ENCODE measurements at places on chromosomes 7 and 10. TPM values are rescaled to one million over a fixed set of nuclear protein-coding genes. Genes with fewer than 3 reads are reported as not detected.

GRCh38 chr10:35421553-35422178 is 85.4 kb downstream of the CCNY start:
- no peak for DNase-seq
- no peaks in the 10 kb centered on the region for H3K27me3 ChIP-seq
- H3K4me1 ChIP-seq: peaks cover 14% of the 10 kb centered on the region
- no peak overlapping the region for H3K27ac ChIP-seq

DNA sequence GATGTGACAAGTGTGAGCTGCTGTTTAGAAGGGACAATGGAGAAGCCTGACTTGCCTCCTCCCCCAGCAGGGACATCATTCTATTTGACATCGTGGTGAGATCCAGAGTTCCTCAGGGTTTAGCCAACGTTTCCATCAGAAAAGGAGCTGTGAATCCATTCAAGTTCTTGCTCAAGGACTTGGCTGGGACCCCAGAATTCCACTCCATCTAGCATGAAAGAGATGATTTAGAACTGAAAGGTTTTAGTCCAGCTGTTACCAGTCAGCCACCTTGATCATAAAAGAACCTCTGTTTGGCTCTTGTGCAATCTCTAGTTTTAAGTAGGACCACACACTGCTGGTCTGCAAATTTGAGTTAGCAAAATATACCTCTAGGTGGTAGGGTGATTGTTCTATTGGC is 337.6 kb downstream of the FRMD4A start:
- H3K4me3 ChIP-seq: no peak overlapping the region
- H3K4me1 ChIP-seq: no peaks in the 10 kb centered on the region
- H3K27ac ChIP-seq: no peak overlapping the region
- no peaks in the 10 kb centered on the region for H3K36me3 ChIP-seq
- no peak for DNase-seq
- no peaks in the 10 kb centered on the region for H3K27me3 ChIP-seq

DNA sequence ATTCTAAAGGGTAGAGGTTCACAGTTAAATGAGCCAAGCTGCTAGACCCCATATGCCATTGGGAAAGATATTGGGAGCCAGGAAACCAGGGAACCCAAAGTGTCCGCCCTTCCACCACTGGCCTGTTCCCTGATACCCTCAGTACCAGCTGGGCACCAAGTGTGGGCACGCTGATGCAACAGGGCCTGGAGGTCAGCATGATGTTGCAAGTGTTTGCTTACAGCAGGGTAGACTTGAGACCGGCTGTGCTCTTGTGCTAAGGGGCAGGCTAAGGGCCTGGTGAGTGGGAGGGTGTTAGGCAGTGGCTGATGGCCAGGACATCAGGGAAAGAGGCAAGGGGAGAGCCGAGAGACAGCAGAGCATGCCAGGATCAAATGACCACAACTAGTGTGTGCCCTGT is 21.0 kb upstream of the MYL7 start:
- H3K4me1 ChIP-seq: no peaks in the 10 kb centered on the region
- no peaks in the 10 kb centered on the region for H3K36me3 ChIP-seq
- H3K4me3 ChIP-seq: no peak overlapping the region
- DNase-seq: no peak
- no peaks in the 10 kb centered on the region for H3K27me3 ChIP-seq

- no peak for DNase-seq
- no peak overlapping the region for H3K27ac ChIP-seq
- no peaks in the 10 kb centered on the region for H3K27me3 ChIP-seq
- no peak overlapping the region for H3K4me3 ChIP-seq
These were observed 24.9 kb upstream of the AMPH start for GRCh38 chr7:38655833-38656774.

GRCh38 chr7:25158966-25159365 is 33.9 kb upstream of the CYCS start:
- H3K4me3 ChIP-seq: no peak overlapping the region
- H3K27ac ChIP-seq: no peak overlapping the region
- DNase-seq: no peak
- H3K27me3 ChIP-seq: no peaks in the 10 kb centered on the region
- no peaks in the 10 kb centered on the region for H3K4me1 ChIP-seq

Gene BTRC
- total RNA-seq: 26.1 TPM

Gene UCMA
- not detected for total RNA-seq

All from naive thymus-derived CD4-positive, alpha-beta T cell (primary cell).